ENCODE measurements at places on chromosomes 3 and 15. TPM values are rescaled to one million over a fixed set of nuclear protein-coding genes. Genes with fewer than 3 reads are reported as not detected.

Gene CHST14
- total RNA-seq: 10.7 TPM

Gene NGLY1
- 42.9 TPM for total RNA-seq

Gene MAP2K5
- total RNA-seq: 2.7 TPM

Gene SPSB4
- total RNA-seq: under 0.01 TPM

Gene LEKR1
- total RNA-seq: not detected

Gene OR5K2
- total RNA-seq: not detected

Gene ESYT3
- not detected for total RNA-seq

Gene NLGN1
- 11.7 TPM for total RNA-seq

Gene UROC1
- not detected for total RNA-seq

Gene GABRG3
- not detected for total RNA-seq

Gene ATP8B4
- not detected for total RNA-seq
